Activated B cell treated with CpG ODN at 0.5 μM for 24 hours (primary cell): ENCODE measurements at places on chromosomes 16 and 17.

GRCh38 chr16:87043231-87044031 lies 273.8 kb downstream of the C16orf95 start:
- no peak for DNase-seq

- no peak for DNase-seq
These were observed 31.9 kb downstream of the PPL start for GRCh38 chr16:4904942-4905615.

DNA sequence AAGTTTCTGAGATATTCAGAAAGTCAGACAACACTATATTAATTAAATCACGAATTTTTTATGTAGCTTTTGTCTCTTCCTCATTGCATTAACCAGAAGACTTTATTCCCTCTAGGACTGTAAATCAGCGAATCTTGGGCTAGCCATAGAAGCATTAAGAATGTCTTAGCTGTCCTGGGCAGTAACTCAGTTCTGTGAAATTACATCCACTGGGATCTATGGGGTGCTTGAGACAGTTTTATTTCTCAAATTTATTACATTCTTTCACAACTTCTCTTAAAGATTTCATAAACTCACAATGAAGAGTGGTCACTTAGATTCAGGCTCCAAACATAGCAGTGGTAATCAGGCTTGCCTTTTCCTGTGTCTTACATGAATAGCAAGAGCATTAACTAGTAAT lies 1153.4 kb downstream of the CDH8 start:
- DNase-seq: no peak

- no peak for DNase-seq
These were observed 32.5 kb downstream of the WIPF2 start for GRCh38 chr17:40251576-40251975.

DNA sequence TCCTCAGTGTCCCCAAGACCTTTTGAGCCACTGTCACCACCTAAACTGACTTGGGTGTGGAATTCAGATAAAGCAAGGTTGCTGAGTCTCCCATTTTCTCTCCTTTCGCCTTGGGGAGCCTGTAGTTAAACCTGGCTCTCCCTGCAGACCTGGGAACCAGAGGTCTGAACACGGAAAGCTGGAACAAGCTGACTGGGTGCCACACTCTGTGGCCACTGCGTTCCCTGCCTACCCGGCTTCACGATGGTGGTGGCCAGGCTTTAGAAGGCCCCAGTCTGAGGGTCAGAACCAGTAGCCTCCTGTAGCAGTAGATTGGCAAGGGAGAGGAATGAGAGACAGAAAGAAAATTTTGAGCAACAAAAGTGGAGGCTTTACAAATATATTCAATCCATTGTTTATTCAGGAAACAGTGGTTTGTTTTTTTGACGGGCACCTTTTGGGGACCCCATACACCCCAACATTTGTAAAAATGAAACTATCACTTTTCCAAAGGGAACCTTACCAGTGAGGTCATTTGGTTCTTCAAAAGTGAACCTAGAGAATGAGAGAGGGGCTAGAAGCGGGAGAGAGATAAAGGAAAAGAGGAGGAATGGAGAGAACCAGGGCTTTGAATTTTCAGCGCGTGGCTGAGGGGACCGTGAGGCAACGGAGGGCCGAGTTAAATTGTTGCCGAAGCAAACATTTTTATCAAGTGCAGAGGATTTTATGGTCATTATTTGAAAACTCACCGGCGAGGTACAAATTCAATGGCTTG lies 1.8 kb upstream of the HOXB8 start:
- DNase-seq: no peak

GRCh38 chr16:30662449-30662848 lies 4.2 kb downstream of the FBRS start:
- DNase-seq: no peak

- no peak for DNase-seq
These were observed 144.7 kb downstream of the ENGASE start for GRCh38 chr17:79219208-79219935.

GRCh38 chr16:71225145-71225544 lies 5.4 kb downstream of the HYDIN start:
- DNase-seq: no peak

DNA sequence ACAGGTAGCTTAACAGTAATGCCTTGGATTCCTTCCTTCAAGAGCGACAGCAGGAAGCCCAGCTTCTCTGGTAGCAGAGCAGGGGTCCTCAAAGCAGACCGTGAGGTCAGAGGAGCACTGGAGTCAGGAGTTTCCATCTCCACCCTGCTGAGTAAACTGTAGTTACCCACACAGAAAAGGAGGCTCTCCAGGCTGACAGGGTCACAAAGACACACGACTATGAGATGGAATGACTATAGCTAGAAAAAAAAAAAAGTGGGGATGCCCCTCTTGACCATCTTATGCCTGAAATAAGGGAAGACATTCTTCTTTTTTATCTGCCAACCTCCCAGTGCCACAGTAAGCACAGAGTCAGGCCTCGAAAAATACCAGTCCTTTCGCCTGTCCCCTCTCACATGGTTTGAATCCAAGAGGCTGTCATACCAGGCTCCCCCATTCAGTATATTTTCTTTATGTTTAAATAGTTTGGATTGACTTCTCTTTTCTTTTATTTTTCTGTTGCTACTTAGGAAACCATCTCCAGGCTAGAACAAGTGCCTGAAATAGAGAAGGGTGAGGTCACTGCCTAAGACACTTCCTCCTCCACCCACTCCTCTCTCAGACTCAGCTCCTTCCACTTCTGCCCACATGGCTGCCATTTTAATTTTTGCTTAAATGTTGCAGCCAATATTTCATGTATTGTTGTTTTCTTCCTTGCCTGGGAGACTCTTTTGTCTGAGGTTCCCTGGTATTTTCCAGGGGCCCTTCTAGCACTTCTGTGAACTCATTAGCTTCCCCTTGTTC lies 707.4 kb downstream of the MAF start:
- DNase-seq: no peak
